ENCODE measurements at places on chromosomes 1 and 21.

GRCh38 chr1:19512545-19512944 is 27.2 kb upstream of the CAPZB start:
- no peaks in the 10 kb centered on the region for H3K36me3 ChIP-seq
- no peak overlapping the region for H3K4me3 ChIP-seq
- H3K27me3 ChIP-seq, result no peaks in the 10 kb centered on the region
- no peak overlapping the region for H3K27ac ChIP-seq
- no peak for DNase-seq

DNA sequence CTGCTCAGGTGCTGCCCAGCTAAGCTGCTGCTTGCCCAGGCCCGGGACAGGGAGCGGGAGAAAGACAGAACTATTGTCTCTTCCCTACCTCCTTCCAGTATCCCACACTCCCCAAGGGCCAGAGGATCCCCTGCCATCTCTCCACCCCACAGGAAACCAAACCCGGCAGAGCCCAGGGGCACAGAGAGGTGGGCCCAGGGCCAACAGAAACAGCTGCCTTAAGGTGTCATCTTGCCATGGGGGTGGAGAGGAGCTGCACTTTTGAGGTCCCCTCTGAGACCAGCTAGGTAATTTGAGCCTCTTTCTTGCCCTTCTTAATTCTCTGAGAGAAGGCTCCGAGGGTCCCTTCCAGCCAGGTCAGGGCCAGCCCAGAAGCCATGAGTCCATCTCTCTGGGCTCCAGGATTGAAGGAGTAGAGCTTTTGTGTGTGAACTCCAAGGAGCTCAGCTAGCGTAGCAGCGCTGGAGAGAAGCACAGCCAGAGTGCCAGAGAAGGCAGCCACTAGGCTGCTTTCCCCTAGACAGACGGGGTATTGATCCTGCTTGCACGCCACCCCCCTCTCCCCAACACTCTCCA is 9.7 kb upstream of the GPR61 start:
- H3K4me3 ChIP-seq, result no peak overlapping the region
- H3K36me3 ChIP-seq, result no peaks in the 10 kb centered on the region
- no peaks in the 10 kb centered on the region for H3K27me3 ChIP-seq
- DNase-seq, result no peak

DNA sequence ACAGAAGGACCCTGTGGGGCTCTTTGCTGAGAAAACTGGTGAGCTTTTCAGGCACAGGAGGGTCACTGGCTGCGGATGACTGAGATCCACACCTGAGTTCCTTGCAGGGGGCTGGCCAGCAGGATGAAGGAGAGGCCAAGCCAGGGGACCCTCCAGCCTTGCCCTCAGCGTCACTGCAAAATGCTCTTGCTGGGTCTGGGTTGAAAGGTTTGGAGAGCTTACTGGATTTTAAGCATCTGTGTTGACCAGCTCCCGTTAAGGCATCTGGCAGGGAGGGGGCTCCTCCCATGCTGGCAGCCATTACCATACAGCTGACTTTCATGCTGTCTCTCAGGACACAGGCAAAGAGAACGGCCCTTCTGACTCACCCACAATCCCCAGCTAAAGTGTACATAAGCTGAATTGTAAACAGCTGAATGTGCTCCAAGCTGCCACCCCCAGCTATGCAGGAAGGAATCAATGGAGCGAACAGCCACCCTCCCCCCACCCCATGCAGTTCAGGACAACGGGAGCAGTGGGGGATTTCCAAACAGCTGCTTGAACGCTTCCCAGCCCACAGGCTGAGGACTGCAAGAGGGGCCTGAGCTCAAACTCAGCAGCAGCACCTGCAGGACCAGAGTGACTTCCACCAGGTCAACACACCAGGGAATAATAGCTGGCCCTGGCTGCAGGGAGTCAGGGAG is 21.3 kb upstream of the A3GALT2 start:
- H3K27me3 ChIP-seq, result no peaks in the 10 kb centered on the region
- no peak overlapping the region for H3K27ac ChIP-seq
- H3K4me3 ChIP-seq, result no peak overlapping the region
- peak; percentile 65 for DNase-seq

DNA sequence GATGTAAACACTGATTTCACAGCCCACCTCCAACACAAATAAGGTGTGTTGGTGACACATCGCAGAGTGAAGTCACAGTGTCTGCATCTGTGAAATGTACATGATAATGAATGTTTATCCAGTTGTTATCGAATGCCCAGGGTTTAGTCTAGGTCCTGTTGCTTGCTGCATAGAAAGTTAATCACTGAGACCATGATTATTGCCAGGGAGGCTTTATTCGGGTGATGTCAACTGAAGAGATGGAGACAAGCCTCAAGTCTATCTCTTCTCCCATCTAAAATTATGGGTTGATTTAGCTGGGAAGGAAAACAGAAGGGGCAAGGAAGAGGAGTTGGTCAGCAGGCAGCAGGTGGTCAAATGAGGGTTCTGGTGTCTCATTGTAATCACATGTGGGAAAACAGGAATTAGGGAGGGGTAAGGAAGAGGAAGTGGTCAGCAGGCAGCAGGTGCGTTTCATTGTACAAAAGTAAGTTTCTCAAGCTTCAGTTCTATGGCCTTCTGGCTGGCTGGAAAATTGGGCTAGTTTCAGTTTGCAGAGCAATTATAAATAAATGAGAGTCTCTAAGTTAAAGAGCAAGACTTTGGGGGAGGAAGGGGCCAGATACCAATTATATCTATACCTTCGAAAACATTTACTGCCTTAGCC is 146.3 kb upstream of the DNAH14 start:
- no peak overlapping the region for H3K4me3 ChIP-seq
- H3K27me3 ChIP-seq, result no peaks in the 10 kb centered on the region
- no peak for DNase-seq
- no peaks in the 10 kb centered on the region for H3K36me3 ChIP-seq

DNA sequence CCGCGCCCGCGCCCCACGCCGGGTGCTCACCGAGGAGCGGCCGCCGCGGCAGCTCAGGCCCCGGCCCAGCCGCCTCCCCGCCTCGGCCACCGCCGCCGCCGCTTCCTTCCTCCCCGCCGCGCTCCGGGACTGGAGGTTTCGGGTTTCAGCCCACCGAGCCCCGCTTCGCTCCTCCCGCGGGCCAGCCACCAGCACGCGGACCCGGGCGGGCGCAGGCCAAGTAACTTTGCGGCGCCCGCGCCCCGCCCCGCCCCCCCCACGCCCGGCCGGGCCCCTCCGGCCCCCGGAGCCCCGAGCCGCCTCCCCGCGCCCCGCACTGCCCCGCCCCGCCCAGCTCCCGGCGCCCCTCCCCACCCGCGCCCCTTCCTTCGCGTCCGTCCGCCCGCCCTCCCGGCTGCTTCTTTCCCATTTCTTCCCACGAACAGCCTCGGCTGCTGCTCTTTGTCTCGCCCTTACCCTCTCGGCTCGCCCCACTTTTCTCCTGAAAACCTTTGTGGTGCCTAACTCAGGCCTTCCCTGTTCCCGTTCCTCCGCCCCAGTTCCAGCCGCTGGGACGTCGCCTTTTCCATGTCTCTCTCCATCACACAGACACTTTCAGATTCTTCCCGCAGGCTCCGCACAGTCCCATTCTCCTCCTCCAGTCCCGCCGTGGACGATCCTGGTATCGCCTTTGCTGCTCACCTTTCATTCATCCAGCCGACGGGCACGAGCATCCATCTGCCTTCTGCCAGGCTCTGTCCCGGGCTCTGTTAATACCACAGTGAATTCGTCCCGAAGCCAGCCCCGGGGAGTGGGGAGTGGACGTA is at the start of gene GPR161:
GPR161 (minus strand) TSS at position 222 of the 806 bp plus-strand sequence. CDS start 32,080 bp downstream, outside the sequence.
- H3K4me1 ChIP-seq, result peaks cover 32% of the 10 kb centered on the region
- peak within 1 kb of the TSS; percentile 73 for H3K27ac ChIP-seq
- H3K36me3 ChIP-seq, result no peaks in the 10 kb centered on the region
- H3K27me3 ChIP-seq, result no peaks in the 10 kb centered on the region
- H3K4me3 ChIP-seq, result peak within 1 kb of the TSS; percentile 72
- DNase-seq, result peak; percentile 69

GRCh38 chr1:21058035-21058793 is 118.5 kb downstream of the EIF4G3 start:
- H3K36me3 ChIP-seq, result no peaks in the 10 kb centered on the region
- no peak overlapping the region for H3K27ac ChIP-seq
- no peaks in the 10 kb centered on the region for H3K4me1 ChIP-seq
- H3K27me3 ChIP-seq, result no peaks in the 10 kb centered on the region
- DNase-seq, result no peak
- no peak overlapping the region for H3K4me3 ChIP-seq

- no peak for DNase-seq
- H3K27me3 ChIP-seq, result no peaks in the 10 kb centered on the region
- H3K4me3 ChIP-seq, result no peak overlapping the region
- peaks cover 8% of the 10 kb centered on the region for H3K4me1 ChIP-seq
- H3K36me3 ChIP-seq, result no peaks in the 10 kb centered on the region
Observed at GRCh38 chr1:37471345-37472231, 2.8 kb upstream of the ZC3H12A start.

- no peak overlapping the region for H3K27ac ChIP-seq
- H3K4me3 ChIP-seq, result no peak overlapping the region
- peaks cover 6% of the 10 kb centered on the region for H3K4me1 ChIP-seq
- no peak for DNase-seq
Observed at GRCh38 chr21:45438391-45439145, 33.6 kb downstream of the COL18A1 start.

- H3K4me3 ChIP-seq, result no peak overlapping the region
- no peak overlapping the region for H3K27ac ChIP-seq
- no peak for DNase-seq
- no peaks in the 10 kb centered on the region for H3K36me3 ChIP-seq
- H3K27me3 ChIP-seq, result no peaks in the 10 kb centered on the region
Observed at GRCh38 chr1:225541383-225541782, 111.5 kb downstream of the ENAH start.

GRCh38 chr21:28975397-28975796 is 17.3 kb downstream of the LTN1 start:
- DNase-seq, result no peak
- H3K4me1 ChIP-seq, result no peaks in the 10 kb centered on the region
- H3K4me3 ChIP-seq, result no peak overlapping the region
- H3K27ac ChIP-seq, result no peak overlapping the region
- H3K36me3 ChIP-seq, result peaks cover 2% of the 10 kb centered on the region

DNA sequence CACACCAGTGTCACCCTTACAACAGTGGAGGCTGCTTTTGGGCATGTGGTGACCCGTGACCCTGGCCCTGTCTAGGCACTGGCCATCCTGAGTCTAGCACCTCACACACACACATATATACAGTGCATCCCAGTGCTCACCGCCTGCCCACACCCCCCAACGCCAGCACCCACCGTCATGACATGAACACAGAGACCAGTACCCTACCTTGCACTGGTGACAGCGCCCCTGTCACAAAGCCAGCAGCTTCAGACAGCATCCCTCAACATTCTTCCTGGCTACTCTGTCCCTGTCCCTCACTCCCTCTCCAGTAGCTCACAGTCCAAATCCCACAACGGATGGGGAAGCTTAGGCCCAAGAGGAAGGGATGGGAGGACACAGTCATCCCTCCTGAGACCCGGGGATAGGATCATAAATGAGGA is 27.1 kb downstream of the AHDC1 start:
- no peak overlapping the region for H3K4me3 ChIP-seq
- H3K27me3 ChIP-seq, result no peaks in the 10 kb centered on the region
- H3K27ac ChIP-seq, result no peak overlapping the region
- no peaks in the 10 kb centered on the region for H3K36me3 ChIP-seq
- DNase-seq, result no peak
- peaks cover 36% of the 10 kb centered on the region for H3K4me1 ChIP-seq

DNA sequence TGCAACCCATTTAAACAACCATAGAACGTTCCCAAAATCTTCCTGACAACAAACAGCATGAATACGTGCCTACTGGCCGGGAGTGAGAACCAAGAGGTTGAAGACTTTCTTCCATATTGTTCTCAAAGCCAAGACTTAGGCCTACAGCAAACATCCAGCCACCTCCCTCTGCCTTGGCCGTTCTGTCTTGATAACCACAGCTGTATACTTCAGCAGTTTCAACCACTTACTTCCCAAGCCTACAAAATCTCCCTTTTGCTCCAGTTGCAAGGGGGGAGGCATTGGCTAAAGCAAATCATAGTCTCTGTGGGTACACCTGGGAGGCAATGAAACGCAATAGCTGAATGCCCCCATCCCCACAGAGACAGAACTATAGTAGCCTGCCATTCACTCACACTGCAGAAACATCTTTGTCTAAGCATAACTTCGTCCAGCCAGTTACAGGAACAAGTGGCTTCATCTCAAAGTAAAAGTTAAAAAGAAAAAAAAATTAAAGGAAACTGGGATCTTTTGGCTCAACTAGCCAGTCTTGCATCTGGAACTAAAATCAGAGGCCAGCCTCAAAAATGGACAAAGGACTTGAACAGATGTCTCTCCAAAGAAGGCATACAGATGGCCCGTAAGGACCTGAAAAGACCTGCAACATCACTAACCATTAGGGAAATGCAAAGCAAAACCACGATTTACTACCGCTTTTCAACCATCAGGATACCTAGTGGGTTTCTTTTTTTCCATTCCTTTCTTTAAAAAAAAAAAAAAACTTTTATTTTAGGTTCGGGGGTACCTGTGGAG is 186.0 kb downstream of the PSMG1 start:
- H3K27ac ChIP-seq, result no peak overlapping the region
- no peaks in the 10 kb centered on the region for H3K4me1 ChIP-seq
- DNase-seq, result no peak
- H3K4me3 ChIP-seq, result no peak overlapping the region
- H3K27me3 ChIP-seq, result no peaks in the 10 kb centered on the region

- H3K4me3 ChIP-seq, result no peak overlapping the region
- no peak overlapping the region for H3K27ac ChIP-seq
- no peaks in the 10 kb centered on the region for H3K27me3 ChIP-seq
- DNase-seq, result no peak
Observed at GRCh38 chr1:118871582-118872171, 116.5 kb downstream of the TBX15 start.

DNA sequence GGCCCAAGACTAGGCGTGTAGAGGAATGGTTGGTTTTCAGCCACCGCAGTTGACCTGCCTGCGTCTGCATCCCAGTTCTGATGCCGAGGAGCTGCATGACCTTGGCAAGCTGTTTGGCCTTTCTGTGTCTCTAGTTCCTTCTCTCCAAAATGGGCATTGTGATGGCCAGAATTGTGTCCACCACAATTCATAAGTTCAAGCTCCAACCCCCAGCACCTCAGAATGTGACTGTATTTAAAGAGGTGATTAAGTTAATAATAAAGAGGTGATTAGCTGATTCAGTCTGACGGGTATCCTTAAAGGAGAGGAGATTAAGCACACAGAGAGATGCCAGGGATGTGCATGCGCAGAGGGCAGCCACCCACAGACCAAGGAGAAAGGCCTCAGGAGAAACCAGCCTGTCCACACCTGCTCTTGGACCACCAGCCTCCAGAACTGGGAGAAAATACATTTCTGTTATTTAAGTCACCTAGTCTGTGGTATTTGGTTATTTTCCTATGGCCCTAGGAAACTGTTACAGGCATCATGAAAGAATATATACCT is 28.5 kb downstream of the MAB21L3 start:
- no peak overlapping the region for H3K4me3 ChIP-seq
- no peaks in the 10 kb centered on the region for H3K36me3 ChIP-seq
- H3K27ac ChIP-seq, result no peak overlapping the region
- no peaks in the 10 kb centered on the region for H3K27me3 ChIP-seq

GRCh38 chr1:175169286-175170018 is 23.1 kb downstream of the KIAA0040 start:
- H3K27ac ChIP-seq, result no peak overlapping the region
- DNase-seq, result no peak
- H3K36me3 ChIP-seq, result no peaks in the 10 kb centered on the region
- H3K4me1 ChIP-seq, result no peaks in the 10 kb centered on the region

- H3K27me3 ChIP-seq, result no peaks in the 10 kb centered on the region
- no peaks in the 10 kb centered on the region for H3K4me1 ChIP-seq
- H3K4me3 ChIP-seq, result no peak overlapping the region
- no peak overlapping the region for H3K27ac ChIP-seq
Observed at GRCh38 chr21:14376854-14377253, 6.1 kb downstream of the HSPA13 start.

GRCh38 chr1:203168256-203168786 is 7.3 kb downstream of the MYBPH start:
- H3K27ac ChIP-seq, result peak overlapping the region; percentile 86
- no peak overlapping the region for H3K4me3 ChIP-seq
- H3K36me3 ChIP-seq, result no peaks in the 10 kb centered on the region
- peaks cover 49% of the 10 kb centered on the region for H3K4me1 ChIP-seq
- no peaks in the 10 kb centered on the region for H3K27me3 ChIP-seq
